ENCODE measurements at places on chromosomes 3 and 15.

GRCh38 chr3:15955968-15956367 is 158.2 kb upstream of the ANKRD28 start:
- no peak for DNase-seq

DNA sequence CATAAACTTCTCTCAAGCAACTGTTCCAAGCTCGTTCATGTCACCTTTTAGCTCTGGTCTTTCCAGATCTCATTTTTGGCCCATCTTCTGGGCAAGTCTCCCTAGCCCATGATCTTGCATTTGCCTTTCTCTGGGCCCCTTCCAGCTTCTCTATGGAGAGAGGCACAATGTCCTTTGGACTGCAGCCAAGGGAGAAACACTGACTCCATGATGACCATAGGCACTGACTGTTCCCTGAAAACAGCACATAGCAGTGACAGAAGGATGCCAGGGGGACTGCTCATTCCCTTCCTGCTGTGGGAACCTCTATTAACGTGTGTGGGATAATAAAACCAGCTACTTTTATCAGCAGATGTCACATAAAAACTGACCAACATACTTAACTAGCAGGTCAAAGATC is 60.3 kb downstream of the STRIT1 start:
- DNase-seq, result no peak

- DNase-seq, result no peak
These were observed 532.7 kb downstream of the NLGN1 start for GRCh38 chr3:173930251-173930650.

- no peak for DNase-seq
These were observed 10.8 kb downstream of the SRP14 start for GRCh38 chr15:40028193-40028592.

DNA sequence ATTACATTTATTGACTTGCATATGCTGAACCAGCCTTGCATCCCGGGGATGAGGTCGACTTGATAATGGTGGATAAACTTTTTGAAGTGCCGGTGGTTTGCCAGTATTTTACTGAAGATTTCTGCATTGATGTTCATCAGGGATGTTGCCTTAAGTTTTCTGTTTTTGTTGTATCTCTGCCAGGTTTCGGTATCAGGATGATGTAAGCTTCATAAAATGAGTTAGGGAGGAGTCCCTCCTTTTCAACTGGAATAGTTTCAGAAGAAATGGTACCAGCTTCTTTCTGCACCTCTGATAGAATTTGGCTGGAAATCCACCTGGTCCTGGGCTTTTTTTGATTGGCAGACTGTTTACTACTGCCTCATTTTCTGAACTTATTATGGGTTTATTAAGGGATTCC is 250.8 kb downstream of the TBC1D5 start:
- DNase-seq, result no peak

GRCh38 chr3:3556078-3556477 is 243.2 kb upstream of the LRRN1 start:
- DNase-seq, result no peak

DNA sequence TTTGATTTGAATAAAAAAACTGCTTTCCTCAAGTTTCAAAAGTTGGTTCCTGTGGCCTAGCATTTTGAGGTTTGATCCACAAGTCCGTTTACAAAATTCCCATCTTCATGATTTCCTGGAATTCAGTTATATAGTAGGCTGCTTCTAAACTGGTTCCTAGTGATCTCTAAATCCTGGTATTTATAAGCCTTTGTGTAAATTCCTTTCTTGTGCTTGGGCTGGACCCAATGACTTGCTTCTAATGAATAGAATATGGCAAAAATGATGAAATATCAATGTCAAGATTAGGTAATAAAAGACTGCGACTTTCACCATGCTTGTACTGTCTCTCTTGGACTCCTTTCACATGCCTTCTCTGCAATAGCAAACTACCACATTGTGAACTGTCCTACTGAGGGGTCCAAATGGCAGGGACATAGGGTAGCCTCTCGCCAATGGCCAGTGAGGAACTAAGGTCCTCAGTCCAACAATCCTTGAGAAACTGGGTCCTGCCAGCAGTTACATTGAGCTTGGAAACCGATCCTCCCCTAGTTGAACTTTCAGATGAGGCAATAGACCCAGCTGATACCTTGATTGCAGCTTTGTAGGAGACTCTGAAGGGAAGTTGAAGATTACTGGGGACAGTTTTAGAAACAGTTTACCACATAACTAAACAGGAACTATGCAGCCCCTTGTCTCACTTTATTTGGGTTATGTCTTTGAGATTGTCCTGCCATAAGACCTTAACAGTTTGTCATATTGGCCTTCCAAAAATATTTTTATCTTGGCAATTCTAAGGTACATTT is 303.9 kb upstream of the TBC1D5 start:
- no peak for DNase-seq

DNA sequence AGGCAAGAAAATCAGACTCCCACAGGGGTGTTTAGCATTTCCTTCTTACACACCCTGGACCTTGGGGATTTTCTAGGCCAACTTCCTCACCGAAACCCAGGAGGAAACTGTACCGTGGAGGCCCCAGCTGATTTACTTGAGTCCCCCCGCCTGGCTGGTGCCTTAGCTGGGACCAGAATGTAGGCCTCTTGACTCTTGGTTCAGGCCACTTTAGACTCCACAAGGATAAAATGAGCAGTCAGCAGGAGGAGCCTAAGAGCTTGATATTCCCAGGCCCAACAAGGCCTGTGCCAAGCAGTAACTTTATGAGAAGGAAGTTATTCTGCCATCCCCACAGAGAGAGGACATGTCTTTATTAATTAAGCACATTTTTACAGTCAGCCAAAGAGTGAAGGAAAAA is 4.6 kb upstream of the APBA2 start:
- DNase-seq, result no peak

- DNase-seq, result no peak
These were observed 13.6 kb downstream of the LACTB start for GRCh38 chr15:63135281-63135680.

DNA sequence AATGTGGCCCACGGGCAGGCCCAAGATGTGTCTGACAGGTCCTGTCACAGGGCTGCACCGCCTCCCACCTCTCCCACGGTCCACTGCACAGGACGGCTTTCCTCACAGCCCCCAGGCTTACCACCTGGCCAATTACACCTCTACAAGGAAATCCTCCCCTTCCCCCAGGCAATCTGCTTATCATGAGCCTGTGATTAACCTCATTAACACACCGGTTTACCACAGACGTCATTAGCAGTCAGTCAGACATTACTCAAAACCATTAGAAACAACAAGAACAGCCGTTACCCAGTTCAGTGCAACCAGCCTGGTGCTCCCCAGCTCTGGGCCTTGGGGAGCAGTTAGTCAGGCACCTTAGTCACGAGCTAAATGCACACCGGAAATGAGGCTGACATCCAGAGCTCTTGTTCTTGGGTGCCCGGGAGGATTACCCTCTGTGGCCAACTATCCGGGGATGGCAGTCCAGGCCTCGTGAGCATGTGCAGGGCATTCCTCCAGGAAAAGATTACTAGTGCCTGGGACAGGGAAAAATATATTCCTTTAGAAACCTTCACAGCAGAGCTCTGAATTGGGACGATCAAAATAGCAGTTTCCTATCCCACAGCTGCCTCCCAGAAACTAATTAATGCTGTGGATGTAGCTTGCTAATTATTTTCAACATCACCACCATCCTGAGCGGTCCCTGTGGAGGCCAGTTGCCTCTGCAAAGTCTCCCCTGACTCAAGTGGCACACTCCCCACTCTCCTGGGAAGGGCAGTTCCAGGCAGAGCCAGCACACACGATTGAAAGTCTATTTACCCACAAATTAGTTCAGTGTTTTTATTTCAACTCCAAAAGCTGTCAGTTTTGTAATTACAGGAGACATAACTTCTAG is 117.4 kb upstream of the ZBED2 start:
- DNase-seq, result peak; percentile 13

DNA sequence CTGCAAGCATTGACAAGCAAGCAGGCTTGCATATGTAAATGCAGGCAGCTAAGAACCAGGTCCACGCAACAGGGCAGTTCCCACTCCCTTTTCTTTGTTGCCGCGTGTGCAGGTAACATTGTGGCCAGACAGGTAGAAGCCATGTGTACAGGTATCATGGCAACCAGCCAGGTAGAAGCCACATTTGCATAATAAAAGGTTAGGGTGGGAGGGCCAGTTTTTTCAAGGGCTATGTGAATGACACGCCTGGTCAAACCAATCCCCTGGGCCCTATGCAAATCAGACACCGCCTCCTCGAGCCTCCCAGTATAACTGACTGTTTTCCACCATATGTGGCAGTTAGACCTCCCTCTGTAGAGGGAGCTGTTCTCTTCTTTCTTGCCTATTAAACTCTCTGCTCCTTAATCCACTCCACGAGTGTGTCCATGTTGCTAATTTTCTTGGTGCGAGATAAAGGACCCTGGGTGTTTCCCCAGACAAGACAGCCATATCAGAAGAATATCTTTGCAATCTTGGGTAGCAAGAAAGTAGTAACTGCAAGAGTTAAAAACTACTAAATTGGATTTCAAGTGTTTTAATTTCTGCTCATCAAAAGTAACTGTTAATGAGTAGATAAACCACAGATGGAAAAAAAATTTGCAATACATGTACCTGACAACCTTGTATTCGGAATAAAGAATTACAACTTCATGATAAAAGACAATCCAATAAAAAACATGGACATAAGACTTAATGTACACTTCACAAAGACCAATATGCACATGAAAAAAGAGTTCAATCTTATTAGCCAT is 21.8 kb downstream of the PCOLCE2 start:
- DNase-seq, result no peak

DNA sequence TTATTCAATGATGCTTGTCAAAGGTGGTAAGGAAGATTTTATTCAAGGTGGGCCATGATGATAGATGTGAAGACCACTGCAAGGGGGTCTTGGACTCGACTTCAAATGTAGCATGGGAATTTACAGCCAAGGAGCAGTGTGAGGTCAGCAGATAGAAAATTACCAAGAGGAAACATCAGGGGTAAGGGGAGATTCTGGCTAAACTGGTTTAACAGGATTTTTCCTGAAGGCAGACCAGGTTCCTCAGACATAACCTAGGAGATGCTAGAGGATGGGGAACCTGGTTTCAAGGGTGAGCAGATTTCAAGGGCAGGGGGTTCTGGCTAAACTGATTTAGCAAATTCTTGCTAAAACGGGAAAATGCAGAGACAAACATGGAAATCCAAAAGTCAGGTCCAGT is 464.9 kb downstream of the TAFA4 start:
- no peak for DNase-seq

DNA sequence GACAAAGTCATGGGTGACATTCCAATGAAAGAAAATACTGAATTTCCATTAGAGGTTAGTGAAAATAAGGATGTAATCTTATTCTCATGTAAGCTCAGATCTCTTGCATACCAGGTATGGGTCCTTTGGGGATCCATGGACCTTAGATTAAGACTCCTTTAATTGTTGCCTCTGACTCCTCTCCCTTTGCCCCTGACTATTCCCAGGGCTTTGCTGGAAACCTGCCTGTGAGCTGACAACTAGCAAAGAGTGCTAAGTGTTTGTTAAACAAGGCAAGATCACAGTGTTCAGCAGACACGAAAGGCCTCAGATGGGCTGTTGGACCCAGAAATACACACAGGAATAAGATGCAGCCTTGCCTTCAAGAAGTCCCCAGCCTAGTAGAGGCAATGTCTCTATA is 32.1 kb downstream of the ACKR2 start:
- DNase-seq, result no peak

DNA sequence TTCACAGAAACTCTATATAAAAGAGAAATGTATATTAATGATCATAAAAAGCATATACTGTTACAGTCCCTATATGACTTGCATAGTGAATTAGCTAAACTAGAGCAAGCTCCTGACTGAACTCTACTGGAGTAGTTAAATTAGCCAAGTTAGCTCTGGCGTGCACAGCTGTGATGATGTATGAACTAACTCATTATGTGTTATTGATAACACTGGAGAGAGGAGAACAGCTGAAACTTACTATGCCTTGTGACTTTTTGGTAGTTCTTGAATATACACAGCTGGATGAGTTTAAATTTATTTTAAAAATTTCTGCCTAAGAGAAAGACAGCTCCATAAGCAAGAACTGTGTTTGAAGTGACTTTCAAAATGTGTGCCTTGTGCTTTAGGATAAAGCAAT is 8.1 kb downstream of the TIPARP start:
- DNase-seq, result no peak

DNA sequence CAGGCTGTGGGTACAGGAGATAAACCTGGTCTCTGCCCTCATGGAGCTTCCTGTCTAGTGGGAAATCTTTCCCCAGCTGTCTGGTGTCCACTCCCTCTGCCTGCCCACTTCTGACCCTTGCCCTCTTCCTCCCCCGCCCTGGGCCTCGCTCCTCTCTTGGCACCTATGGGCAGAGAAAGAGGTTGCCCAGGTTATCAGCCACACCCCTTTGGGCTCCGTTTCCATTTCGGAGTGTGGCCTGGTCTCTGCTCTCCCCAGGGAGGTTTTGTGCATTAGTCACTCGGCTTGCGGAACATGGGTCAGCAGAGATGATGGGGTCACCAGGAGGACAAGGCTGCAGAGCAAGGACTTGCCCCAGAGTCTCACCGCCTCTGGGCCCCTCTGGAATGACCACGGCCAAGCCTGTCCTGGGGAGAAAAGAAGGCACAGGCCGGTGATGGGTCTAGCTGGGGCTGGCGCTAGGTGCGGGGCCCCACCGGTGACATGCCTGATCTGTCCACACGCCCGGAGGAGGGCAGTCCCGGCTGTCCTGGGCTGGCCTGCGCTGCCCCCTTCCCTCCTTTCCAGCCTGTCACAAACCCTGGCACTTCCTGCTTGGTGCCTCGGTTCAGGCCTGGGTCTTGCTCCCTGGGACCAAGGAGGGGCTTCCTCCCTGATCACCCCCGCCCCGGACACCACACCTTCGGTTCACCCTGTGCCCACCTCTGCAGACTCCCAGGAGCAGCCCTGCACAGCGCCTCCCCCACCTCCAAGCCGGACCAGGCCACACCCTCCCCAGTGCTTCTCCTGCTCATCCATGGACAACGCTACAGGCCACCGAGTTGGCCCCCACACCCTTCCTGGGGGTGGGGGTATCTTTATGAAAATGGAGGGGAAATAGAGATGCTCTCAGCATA is 35.6 kb upstream of the MUC4 start:
- no peak for DNase-seq

DNA sequence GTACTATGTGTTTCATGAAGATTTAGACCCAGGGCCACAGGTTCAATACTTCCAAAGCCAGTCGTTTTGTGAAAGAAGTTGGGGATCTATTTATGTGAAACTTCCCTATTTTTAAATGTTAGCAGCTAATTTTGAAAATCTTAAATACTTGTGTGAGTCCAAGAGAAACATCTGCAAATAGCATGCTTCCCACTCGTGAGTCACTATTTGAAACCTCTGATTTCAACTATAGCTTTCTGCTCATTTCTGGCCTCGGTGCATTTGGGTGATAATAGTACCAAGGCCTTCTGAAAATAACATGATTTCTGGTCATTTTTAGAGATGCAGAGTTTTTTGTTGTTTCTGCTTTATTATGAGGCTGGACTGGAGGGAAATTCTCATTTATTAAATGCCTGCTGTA is 110.0 kb downstream of the OPA1 start:
- DNase-seq, result no peak
